ENCODE measurements at places on chromosomes 6 and 20.
A peak's percentile ranks its signal among the peaks of the same experiment; 100 is the strongest.

DNA sequence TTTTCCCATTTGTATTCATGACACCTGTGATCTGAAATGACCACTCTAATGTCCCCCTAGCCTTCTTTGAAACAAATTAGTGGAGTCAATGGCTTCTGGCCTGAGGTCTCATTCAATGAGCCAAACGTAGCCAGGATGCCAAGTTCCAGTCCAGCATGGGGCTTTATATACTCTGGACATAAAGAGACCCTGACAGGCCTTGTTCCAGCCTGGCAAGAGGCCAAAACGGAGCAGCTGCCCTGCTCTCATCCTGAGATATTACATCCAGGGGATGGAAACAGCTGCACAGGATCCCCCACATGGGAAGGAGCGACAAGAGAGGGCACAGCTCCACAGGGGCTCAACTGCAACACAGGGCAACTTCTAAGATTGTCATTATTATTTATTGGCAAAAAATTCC, 437.8 kb downstream of the CDH26 start:
- DNase-seq = no peak

GRCh38 chr20:15703171-15703911, 869.9 kb downstream of the KIF16B start:
- no peak for DNase-seq

DNA sequence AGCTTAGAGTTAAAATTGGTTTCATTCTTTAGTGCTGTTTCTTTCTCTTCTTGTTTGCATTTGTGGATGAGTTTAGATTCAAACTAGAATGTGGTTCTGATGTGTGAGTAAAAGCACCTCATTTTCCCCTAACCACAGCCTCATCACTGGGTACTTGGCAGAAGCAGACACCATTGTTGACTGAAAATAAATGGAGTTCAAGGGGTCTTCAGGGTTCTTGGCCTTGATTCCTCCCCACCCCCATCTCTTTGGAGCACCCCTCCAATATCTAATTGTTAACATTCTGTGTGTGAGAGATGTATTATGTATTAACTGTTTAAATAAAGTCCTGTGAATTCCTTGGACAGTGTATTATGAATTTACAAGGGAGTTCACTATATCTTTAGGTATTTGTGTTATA, 59.6 kb downstream of the JARID2 start:
- no peak for DNase-seq

GRCh38 chr6:143802833-143803565, 40.1 kb upstream of the LTV1 start:
- no peak for DNase-seq

GRCh38 chr6:43452896-43453295, 2.5 kb downstream of the DLK2 start:
- DNase-seq = no peak

DNA sequence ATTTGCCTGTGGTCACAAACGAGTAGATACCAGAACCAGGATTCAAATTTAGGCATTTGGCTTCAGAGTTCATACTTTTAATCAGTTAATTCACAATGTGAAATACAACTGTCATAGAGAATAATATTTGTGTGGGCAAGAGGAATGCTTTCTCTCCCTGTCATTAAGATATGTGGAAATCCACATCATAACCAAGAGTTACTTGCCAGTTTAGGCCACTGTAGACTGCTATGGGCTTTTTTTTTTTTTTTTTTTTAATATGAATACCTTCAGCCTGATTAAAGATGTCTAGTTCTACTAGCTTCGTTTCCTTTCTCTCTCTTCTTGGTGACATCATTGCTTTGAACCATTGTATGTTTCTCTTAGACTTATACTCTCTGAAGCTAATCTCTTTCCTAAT, 244.9 kb downstream of the ZFAND3 start:
- no peak for DNase-seq

- DNase-seq = no peak
Measured at GRCh38 chr6:4280707-4281106, 145.3 kb upstream of the ECI2 start.

GRCh38 chr20:46423342-46423741, 16.9 kb upstream of the ELMO2 start:
- no peak for DNase-seq

- no peak for DNase-seq
Measured at GRCh38 chr20:5481872-5482271, 165.1 kb upstream of the PROKR2 start.

DNA sequence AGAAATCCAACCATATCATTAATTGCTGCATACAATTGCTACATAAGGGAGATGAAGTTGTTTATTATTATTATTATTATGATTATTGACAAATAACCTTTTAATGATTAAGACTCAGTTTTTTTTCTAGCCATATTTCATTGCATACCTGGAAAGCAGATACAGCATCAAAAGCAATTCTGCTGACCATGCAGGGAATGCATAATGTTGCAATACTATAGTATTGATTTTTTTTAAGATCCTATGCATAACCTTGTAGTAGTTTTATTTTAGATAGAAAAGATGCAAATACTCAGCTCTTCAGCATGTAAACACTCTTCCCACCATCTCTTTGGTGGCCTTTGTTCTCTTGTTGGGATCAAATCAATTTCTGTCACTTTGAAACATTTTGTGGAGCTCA, 300.9 kb upstream of the MAP3K7 start:
- DNase-seq = no peak

DNA sequence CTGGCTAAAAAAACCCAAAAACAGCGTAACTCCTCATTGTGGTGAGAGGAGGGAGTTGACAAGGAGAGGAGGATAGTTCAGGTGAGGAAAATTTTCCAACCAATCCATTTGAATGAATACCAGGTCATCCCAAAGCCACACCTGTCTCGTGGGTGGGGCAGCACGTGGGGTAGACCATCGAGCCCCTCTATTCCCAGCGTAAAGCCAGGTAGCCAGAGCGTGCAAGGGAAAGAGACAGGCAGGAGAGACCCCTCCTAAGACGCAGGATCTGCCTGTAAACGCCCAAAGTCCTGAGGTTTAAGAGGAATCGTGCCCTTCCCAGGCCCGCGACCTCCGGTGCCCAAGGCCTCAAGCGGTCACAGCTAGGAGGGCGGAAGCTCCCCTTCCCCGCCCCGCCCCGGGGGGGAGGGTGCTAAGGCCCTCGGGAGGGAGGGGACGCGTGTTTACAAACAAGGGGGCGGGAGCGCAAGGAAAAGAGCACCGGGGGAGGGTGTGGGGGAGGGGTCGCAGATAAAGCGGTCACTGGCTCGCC, 712 bp downstream of the RXRB start:
- peak; percentile 69 for DNase-seq
